ENCODE measurements at places on chromosomes 5 and 9. TPM values are rescaled to one million over a fixed set of nuclear protein-coding genes. Genes with fewer than 3 reads are reported as not detected.

Gene TMEM171
- 3.2 TPM for total RNA-seq

Gene PRDM9
- not detected for total RNA-seq

- H3K36me3 ChIP-seq, result no peaks in the 10 kb centered on the region
- no peak for DNase-seq
- no peak overlapping the region for H3K27ac ChIP-seq
- peaks cover 54% of the 10 kb centered on the region for H3K27me3 ChIP-seq
- no peak overlapping the region for H3K4me3 ChIP-seq
- no peaks in the 10 kb centered on the region for H3K4me1 ChIP-seq
Measured at GRCh38 chr9:92807757-92808725, 43.4 kb upstream of the BICD2 start.

GRCh38 chr9:73237140-73237539 is 85.5 kb downstream of the ANXA1 start:
- DNase-seq, result no peak
- no peak overlapping the region for H3K4me3 ChIP-seq
- H3K27ac ChIP-seq, result no peak overlapping the region
- no peaks in the 10 kb centered on the region for H3K36me3 ChIP-seq
- H3K4me1 ChIP-seq, result no peaks in the 10 kb centered on the region

DNA sequence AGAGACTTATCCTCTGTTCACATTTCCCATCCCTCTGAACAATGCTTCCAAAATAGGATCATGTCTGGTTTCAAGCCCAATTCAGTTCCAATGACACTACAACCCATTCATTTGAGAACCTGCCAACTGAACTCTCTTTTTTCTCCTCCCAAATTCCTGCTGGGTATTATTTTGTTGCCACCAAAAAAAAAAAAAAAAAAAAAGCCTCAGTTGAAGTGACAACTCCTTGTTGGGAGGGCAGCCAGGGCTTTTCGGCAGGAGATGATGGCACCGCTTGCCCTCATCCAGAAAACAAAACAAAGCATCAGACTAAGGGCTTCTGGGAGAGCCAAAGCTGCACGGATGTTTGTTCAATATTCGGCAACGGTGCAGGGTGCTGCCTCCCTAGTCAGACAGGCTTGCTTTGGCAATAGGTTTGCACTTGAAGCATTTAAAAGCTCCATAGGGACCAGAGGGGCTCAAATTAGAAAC is 30.6 kb upstream of the TRIM32 start:
- H3K4me1 ChIP-seq, result no peaks in the 10 kb centered on the region
- H3K36me3 ChIP-seq, result no peaks in the 10 kb centered on the region
- H3K27ac ChIP-seq, result no peak overlapping the region

- no peaks in the 10 kb centered on the region for H3K36me3 ChIP-seq
- H3K27me3 ChIP-seq, result no peaks in the 10 kb centered on the region
- H3K4me3 ChIP-seq, result peak overlapping the region; percentile 65
- H3K27ac ChIP-seq, result peak overlapping the region; percentile 99
Measured at GRCh38 chr5:56910210-56910965, 992 bp downstream of the SETD9 start.

GRCh38 chr9:125446561-125447094 is 185.0 kb downstream of the GAPVD1 start:
- H3K4me3 ChIP-seq, result no peak overlapping the region
- no peaks in the 10 kb centered on the region for H3K27me3 ChIP-seq
- no peak overlapping the region for H3K27ac ChIP-seq
- H3K36me3 ChIP-seq, result peaks cover 9% of the 10 kb centered on the region
- no peaks in the 10 kb centered on the region for H3K4me1 ChIP-seq
- DNase-seq, result no peak

DNA sequence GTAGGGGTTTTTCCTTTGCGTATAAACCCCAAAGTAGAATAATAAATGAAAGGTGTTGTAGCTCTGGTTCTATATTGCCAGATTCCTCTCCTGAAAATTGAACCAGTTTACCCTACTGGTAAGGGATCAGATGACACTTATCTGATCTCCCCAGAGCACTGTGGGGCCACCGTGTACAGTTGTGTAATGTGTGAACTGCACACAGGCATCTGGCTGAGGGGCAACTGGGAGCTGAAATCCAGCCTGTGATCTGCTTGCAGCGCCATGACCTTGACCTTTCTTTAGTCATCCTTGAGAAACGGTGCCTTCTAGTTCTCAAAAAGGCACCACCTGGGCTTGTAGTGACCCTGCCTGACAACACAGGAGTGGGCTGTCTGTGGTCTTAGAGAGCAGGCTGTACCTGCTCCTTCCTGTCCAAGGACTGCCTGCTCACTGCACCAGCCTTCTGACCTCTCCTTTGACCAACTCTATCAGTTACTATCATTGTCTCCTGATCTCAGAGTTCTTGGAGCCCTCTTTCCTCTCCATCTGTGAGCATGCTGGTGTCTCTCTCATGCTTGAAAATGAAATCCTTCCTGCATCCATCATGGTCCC is 40.2 kb downstream of the PDE6A start:
- no peaks in the 10 kb centered on the region for H3K36me3 ChIP-seq
- no peak overlapping the region for H3K27ac ChIP-seq
- no peak for DNase-seq
- no peak overlapping the region for H3K4me3 ChIP-seq

DNA sequence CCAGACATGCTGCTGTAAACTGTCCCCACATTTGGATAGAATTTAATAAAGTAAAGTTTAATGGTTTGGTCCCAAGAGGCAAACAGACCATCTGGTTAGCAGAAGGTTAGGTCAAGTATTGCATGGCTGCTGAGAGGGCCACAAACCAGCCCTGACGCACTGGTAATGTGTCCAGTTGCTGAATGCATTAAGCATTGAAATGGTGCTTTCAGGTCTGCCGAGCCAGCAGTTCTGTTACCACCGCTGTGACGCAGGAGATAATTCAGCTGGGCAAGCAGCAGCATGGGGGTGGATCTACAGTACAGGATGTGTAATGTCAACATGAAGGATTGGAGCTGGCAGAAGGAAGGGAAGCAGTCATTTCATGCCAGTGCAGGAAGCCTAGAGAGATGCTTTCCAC is 16.0 kb downstream of the ZNF462 start:
- H3K36me3 ChIP-seq, result no peaks in the 10 kb centered on the region
- H3K4me1 ChIP-seq, result peaks cover 5% of the 10 kb centered on the region
- H3K27ac ChIP-seq, result peak overlapping the region; percentile 13
- no peak overlapping the region for H3K4me3 ChIP-seq
